ENCODE measurements at places on chromosomes 5 and 9.

GRCh38 chr5:67728326-67728890, 487.1 kb upstream of the PIK3R1 start:
- DNase-seq, result no peak

- DNase-seq, result no peak
Observed at GRCh38 chr5:116632890-116633289, 58.3 kb upstream of the SEMA6A start.

GRCh38 chr9:35520364-35520710, 30.4 kb downstream of the RUSC2 start:
- no peak for DNase-seq

DNA sequence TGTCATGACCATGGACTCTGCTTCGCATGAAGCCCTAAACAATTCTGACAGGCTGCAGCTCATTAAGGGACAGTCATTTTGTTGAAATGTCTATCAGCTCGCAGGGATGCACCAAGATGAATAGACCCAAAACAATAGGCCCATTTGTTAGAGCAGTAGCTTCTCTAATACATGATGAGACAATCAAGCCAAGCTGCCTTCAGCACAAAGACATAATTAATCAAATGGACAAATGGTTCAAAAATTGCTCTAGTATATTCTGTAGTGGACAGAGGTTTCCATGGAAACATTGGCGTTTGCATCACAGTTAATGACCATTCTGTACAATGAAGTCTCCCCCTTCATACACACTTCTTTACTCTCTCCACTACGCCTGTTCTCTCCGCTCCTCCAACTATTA, 274.6 kb downstream of the ANXA1 start:
- peak; percentile 27 for DNase-seq

DNA sequence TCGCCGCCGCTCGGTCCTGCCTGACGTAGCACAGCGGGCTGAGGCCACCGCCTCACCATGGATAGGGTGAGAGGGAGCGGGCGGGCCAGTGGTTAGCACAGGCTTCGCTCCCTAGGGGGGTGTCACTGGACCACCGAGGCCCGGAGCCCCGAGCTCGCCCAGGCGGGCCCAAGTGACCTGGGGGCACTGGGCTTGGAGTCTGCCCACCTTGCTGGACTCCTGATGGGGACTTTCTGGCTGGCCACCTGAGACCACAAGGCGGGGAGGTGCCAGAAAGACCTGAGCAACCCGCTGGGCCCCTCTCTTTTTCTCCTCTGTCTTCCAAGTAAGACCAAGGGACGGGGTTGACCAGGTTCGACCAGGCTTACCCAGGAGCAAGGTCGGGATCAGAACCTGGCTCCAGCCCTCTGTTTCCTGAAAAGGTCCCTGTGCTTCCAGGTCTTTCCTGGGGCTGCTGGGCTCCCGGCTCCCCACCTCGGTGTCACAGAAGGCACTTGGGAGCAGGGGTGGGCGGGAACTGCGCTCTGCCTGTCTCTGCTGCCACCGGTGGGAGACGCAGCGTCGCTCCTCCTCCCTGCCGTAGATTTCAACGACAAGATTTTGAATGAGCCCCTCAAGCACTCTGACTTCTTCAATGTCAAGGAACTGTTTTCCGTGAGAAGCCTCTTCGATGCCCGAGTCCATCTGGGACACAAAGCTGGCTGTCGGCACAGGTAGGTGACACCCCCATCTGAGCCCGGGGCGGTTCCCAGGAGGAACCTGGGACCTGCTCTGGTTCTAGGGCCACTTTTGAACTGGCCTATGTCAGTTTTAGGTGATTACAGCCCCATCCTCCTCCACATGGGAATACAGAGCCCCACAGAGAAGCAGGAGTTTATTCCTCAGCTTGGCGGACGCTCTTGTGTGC, 1.0 kb downstream of the MRPS2 start:
- DNase-seq, result no peak

- DNase-seq, result no peak
Observed at GRCh38 chr5:96427824-96428223, 5.2 kb downstream of the PCSK1 start.

DNA sequence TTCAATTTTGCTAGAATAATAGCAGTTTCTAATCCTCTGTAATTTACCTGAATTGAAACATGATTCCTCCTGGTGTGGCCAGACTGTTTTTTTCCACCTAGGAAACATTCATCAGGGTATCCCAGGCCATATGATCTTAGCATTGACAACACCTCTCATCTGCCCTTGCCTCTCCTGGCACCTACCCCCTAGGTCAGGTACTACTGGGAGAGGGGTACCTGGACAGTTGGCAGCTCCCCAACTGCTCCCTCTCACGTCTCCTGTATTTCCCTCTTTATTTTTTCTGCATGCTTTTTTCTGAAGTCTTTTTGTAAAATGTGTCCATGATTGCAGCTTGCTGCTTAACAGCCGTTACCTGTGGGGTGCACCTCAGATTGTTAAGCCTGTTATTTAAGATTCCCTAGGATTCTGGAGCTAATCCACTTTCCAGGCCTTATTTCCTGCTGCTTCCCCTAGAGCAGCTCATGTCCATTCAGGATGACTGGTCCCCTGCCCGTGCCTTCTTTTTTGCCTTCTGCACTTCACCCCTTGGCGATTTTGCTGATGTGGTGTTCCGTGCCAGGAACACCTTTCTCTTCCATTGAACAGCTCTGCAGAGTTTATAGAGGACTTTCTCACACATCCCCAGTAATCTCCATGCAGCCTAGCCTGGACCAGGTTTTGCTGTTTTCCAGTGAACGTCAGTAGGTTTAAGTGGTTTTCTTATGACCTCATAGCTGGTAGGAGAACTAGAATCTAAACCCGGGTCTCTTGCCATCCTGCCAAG, 33.6 kb downstream of the SNX30 start:
- DNase-seq, result peak; percentile 26

- DNase-seq, result no peak
Observed at GRCh38 chr5:140969880-140970279, 3.6 kb downstream of the PCDHAC2 start.

- no peak for DNase-seq
Observed at GRCh38 chr5:751496-751895, 33.0 kb downstream of the ZDHHC11B start.

DNA sequence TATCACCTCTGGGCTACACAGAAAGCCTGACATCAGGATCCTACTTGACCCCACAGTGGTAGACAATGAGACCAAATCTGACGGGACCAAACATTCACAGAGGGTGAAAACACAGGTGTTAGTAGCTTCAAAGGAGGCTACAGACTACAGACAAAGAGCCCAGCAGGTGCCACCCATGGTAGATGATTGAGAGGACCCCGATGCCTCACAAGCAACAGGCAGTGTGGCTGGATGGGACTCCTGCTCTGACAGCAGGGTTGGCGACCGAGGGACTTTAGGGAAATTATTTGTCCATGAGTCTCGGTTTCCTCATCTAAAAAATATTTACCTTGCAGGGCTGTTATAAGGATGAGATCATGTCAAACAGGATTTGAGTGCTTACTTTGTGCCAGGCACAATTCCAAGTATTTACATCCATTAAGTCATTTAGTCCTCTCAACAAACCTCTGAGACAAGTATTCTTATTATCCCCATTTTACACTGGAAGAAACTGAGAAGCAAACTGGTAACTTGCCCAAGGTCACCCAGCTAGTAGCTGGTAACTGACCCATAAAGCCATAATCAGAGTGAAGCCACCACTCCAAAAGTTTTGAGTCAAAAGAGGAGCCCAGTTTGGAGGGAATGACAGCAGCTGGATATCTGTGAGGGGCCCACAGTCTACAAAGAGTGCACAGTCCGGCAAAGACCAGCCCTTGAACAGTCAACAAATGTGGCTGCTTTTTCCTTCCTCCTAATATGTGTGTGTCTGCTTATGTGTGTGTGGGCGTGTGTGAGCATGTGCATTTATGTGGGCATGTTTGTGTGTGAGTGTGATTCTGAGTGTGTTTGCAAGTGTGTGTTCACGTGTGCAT, 502.0 kb downstream of the BNC2 start:
- peak; percentile 82 for DNase-seq

- DNase-seq, result no peak
Observed at GRCh38 chr5:62457071-62457470, 44.5 kb downstream of the IPO11 start.

GRCh38 chr9:76394960-76395252, 680 bp upstream of the RFK start:
- DNase-seq, result peak; percentile 86

DNA sequence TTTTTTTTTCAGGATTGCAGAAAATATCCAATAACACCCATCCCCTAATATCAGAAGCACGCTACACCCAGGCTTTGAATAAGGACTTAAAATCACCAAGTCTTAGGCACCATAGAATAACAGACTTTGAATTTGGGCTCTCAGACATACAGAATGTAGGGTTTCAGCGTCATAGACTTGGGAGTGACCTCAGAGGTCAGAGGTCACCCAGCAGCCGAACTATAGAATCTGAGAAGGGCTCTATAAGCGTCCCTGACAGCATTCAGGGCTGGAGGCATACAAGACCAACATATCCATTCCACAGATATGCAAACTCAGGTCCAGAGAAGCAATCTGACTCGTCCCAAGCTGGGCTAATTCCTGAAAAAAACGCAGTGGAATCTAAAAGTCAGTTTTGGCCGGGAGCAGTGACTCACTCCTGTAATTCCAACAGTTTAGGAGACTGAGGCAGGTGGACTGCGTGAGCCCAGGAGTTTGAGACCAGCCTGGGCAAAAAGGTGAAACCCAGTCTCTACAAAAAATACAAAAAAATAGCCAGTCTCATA, 34.7 kb downstream of the SLC6A7 start:
- no peak for DNase-seq

DNA sequence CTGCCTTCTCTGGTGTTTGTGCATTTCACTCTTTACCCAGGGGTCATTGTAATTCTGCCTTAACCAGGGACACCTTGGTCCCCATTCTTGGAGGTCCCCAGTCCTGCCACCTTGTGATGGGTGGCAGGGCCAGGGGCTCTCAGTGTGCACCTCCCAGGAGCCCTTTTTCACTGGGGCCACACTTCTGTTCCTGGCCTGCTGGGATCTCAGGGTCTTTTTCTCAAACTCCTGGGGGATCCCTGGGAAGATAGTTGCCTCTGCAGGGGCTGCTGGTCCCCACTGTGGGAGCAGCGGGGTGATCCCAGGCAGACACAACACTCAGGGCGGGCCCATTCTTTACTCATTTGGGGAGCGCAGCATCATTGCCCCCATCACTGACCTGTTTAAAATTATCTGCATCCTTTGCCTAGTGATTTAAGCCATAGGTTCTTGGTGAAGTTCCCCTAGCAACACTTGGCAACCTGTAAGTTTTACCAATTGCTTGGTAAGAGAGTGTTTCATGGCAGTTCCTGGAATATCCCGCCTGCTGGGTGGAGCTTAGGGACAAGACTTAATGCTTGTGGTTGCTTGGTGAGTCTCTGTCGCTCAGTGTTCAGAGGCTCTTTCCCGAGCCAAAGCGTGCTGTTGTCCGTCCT, 15.7 kb downstream of the PHF2 start:
- DNase-seq, result no peak

GRCh38 chr5:176650354-176650884, 3.1 kb downstream of the TSPAN17 start:
- no peak for DNase-seq
